CD14-positive monocyte (primary cell): ENCODE measurements at places on chromosomes 16 and 17. TPM values are rescaled to one million over a fixed set of nuclear protein-coding genes. Genes with fewer than 3 reads are reported as not detected.

Gene OMG
- not detected for polyA plus RNA-seq

Gene HASPIN
- polyA plus RNA-seq = not detected

- no peak for DNase-seq
- no peak overlapping the region for H3K27ac ChIP-seq
- H3K27me3 ChIP-seq = no peaks in the 10 kb centered on the region
- H3K36me3 ChIP-seq = no peaks in the 10 kb centered on the region
- H3K4me1 ChIP-seq = peaks cover 17% of the 10 kb centered on the region
Measured at GRCh38 chr17:66483906-66484305, 181.5 kb downstream of the PRKCA start.

- no peaks in the 10 kb centered on the region for H3K27me3 ChIP-seq
- H3K27ac ChIP-seq = no peak overlapping the region
- H3K4me1 ChIP-seq = no peaks in the 10 kb centered on the region
- H3K4me3 ChIP-seq = no peak overlapping the region
- DNase-seq = no peak
- H3K36me3 ChIP-seq = peaks cover 24% of the 10 kb centered on the region
Measured at GRCh38 chr16:87426423-87427215, 34.5 kb downstream of the MAP1LC3B start.

DNA sequence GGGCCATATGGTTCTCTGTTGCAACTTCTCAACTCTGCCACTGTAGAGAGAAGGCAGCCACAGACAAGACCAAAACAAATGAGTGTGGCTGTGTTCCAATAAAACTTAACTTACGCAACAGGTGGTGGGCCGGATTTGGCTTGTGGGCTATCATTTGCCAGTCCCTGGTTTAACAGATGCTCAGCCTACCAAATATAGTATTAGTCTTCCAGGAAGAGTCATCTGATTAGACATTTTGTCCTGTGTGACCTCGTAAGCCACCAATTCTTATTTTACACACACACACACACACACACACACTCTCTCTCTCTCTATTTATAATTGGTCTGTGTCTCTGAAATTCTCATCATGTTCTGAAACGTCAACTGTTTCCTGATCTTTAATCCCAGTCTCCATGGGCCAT lies 245.9 kb downstream of the XYLT1 start:
- DNase-seq = peak; percentile 21
- no peak overlapping the region for H3K4me3 ChIP-seq
- no peak overlapping the region for H3K27ac ChIP-seq
- peaks cover 35% of the 10 kb centered on the region for H3K4me1 ChIP-seq
- no peaks in the 10 kb centered on the region for H3K36me3 ChIP-seq
- no peaks in the 10 kb centered on the region for H3K27me3 ChIP-seq

DNA sequence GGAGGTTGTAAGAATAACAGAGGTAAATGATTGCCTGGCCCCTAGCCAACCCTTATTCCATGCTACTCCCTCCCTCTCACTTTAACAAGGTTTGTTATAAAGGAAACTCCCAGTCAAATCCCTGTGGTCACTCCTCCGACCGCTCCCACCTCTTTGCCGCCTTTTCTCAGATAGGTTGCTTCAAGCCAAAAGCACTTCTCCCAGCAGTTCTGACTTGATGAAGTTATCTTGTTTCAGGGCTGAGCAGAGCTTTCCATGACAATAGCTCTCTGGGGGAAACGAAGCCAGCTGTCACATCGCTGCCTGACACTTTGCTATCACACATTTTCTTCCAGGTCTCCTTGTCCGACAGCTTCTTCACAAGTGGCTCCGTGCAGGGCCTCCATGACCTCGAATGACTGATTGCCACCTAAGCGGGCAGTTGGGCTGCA lies 278.6 kb downstream of the HAPSTR1 start:
- DNase-seq = no peak
- H3K27me3 ChIP-seq = no peaks in the 10 kb centered on the region
- no peaks in the 10 kb centered on the region for H3K36me3 ChIP-seq
- H3K27ac ChIP-seq = no peak overlapping the region
- H3K4me3 ChIP-seq = no peak overlapping the region
